Dermis blood vessel endothelial cell (primary cell): ENCODE measurements at places on chromosomes 11 and 22. TPM values are rescaled to one million over a fixed set of nuclear protein-coding genes. Genes with fewer than 3 reads are reported as not detected.

- DNase-seq: peak; percentile 27
Measured at GRCh38 chr22:30308518-30309230, 18.1 kb downstream of the TBC1D10A start.

GRCh38 chr22:30275625-30276024 lies 9.0 kb upstream of the OSM start:
- DNase-seq: no peak

DNA sequence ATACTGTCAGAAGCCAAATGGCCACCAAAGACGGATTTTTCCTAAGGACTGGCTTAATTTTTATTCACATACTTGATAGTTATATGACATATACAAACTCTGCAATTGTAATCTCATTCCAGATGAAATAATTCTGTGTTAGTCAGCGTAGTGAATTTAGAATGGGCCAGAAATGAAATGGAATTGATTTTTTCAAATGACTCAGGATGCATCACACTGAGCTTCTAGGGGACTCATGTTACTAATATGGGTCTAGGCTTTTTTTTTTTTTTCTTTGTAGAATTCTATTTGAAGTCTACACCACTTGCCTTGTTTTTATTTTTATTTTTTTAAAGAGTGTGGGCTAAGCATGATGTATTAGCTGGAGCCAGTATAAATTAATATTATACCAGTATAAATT lies 62.7 kb downstream of the SPECC1L start:
- no peak for DNase-seq

PGGHG gene
- total RNA-seq: 15.1 and 28.4 TPM in 2 replicates

ZNF215 gene
- total RNA-seq: 0.70 and 1.7 TPM in 2 replicates

OR6Q1 gene
- not detected in 2 replicates for total RNA-seq
